ENCODE measurements at places on chromosomes 13 and 19.

GRCh38 chr19:44212866-44213346, 574 bp downstream of the ZNF227 start:
- no peak for DNase-seq

DNA sequence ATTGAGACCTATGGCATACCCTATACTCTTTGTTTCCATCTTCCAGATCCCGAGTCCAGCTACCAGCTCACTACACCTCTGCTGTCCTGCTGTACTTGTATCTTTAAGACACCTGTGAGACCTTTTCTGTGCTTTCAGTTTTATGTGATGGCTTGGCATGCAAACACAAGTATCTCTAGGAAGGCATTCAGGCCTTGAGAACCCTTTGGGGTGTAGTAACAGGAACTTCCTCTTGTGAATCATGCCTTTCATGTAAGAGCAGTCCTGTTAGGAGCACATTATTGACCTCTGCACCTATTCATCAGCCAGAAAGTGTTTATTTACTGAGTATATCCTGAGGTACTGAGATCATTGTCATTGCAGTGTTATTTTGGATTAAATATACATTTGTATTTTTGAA, 87.0 kb upstream of the HTR2A start:
- DNase-seq, result peak; percentile 92

DNA sequence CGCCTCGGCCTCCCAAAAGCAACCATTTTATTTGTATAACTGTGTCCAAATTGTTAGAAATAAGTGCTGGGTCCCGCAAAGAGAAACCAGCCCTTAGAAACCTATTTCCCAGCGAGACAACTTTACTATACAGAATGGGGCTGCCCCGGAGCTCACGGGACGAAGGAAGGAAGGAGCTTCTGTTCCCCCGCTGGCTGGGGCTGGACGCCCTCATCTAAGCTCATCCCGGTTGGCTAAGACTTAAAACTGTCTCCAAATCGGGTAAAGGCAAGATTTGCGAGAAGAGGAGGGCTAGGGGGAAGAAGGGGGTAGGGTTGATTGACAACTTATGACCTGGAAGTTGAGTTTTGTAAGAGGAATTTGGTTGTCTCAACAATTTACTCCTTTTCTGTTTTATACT, 12.3 kb upstream of the BSG start:
- DNase-seq, result no peak

DNA sequence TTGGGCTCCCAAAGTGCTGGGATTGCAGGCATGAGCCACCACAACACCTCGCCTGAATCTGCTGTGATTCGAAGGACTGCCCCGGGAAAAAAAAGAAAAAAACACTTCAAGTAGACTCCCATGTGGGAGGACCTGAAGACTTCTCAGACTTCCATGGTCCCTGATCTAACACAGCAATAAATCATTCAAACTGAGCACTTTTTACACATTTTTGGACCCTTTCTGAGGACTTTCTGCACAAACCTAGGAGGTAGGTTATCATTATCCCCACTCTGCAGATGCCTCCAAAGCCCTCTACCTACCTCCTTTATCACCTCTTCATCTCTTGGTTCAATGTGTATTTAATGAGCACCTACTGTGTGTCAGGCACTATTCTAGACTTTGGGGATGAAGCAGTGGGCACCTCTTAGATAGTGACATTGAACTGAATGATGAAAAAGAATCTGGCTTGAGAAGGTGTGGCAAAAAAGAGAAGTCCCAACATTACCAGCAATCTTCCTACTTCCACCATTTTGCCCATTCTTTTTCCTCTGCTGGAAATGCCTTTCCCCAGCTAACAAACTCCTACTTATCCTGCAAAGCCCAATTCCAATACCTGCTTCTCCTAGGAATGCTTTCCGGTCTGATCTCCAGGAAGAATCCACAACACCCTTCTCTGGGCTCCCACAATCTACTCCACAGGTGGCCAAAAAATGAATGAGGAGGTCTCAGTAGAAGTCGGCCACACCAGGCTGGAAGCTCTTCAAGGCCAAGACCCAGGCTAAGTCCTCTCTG, 1.6 kb upstream of the CLPP start:
- no peak for DNase-seq

- DNase-seq, result no peak
These were observed 9.7 kb downstream of the IGSF23 start for GRCh38 chr19:44623080-44623479.

- no peak for DNase-seq
These were observed 1.9 kb downstream of the ISYNA1 start for GRCh38 chr19:18435842-18436670.

DNA sequence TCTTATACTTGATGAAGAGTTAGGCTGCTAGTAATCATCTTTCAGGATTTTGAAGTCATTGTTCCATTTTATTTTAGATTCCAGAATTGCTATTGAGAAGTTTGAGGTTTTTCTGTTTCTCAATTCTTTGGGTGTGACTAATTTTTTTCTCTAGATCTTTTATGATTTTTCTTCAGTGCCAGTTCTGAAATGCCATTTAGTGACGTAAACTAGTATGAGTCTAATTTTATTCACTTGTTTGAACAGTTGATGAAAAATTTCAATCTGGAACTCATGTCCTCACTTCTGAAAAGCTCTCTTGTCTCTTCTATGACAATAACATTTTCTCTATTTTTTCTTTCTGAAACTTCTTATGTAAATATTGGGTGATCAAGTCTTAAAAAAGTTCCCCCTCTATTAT, 188.5 kb upstream of the HTR2A start:
- no peak for DNase-seq

Data from GM12864 (cell line).